Activated CD4-positive, CD25-positive, alpha-beta regulatory T cell treated with anti-CD3 and anti-CD28 coated beads, Interleukin-2, amount 50 U/mL, for 24 hours (primary cell): ENCODE measurements at places on chromosomes 2 and 18.

- no peak for ATAC-seq
Observed at GRCh38 chr2:152513681-152514080, 178.7 kb downstream of the FMNL2 start.

GRCh38 chr2:15640261-15640711, 48.6 kb downstream of the DDX1 start:
- no peak for ATAC-seq

GRCh38 chr2:55401124-55401523, 18.5 kb downstream of the CCDC88A start:
- no peak for ATAC-seq

GRCh38 chr2:178482437-178482836, 2.2 kb downstream of the PLEKHA3 start:
- no peak for ATAC-seq

GRCh38 chr2:213934560-213934959, 476.3 kb upstream of the VWC2L start:
- ATAC-seq, result peak; percentile 60

- no peak for ATAC-seq
Observed at GRCh38 chr2:161870401-161870930, 203.5 kb downstream of the DPP4 start.

- no peak for ATAC-seq
Observed at GRCh38 chr2:238854246-238854645, 6.4 kb downstream of the TWIST2 start.

DNA sequence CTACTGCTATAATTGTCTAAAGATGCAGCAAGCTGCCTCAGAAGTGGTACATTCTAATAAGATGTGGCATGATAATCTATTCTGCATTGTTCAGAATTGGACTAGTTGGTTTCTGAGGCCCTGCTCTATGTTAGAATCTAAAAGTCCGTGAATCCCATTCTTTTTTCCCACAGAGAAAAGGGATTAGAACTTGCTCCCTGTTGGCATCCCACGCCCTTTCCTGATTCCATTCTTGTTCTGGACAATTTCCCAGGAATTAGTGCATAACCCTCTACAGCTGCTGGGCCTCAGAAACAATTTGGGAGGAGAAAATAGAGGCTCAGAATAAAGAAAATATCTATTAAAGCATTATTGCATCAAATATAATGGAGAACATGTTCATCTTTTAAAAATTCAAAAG, 282.7 kb downstream of the NRXN1 start:
- ATAC-seq, result no peak

GRCh38 chr2:105824446-105824845, 79.7 kb downstream of the NCK2 start:
- ATAC-seq, result no peak

DNA sequence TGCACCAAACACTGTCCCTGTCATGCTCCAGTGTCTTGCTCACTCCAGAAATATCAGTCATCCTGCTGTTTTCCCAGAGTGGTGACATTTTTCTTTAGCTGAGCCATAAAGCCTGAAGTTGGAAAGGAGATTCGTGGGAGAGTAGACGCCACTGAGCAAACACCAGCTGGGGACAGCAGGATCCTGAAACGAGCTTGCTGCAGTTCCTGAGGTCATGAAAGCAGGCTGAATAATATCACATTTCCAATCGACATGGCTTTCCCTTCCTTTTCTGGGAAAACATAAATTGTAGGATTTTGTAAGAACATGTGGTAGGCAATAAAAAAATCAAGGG, 276.4 kb downstream of the CDCA7 start:
- ATAC-seq, result no peak

DNA sequence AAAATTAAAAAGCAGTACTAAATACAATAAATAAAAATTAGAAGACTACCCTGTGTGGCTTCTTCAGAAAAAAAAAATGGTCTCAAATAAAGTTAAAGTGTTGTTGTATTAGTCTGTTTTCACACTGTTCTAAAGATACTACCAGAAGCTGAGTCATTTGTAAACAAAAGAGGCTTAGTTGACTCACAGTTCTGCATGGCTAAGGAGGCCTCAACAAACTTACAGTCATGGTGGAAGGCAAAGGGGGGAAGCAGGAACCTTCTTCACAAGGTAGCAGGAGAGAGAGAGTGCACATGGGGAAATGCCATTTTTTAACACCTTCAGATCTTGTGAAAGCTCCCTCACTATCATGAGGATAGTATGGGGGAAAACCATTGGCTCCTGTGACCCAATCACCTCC, 612.8 kb downstream of the RNF144A start:
- no peak for ATAC-seq

GRCh38 chr2:67712484-67712883, 315.4 kb downstream of the ETAA1 start:
- no peak for ATAC-seq

- ATAC-seq, result no peak
Observed at GRCh38 chr2:96683972-96684820, 41.6 kb downstream of the FER1L5 start.

- ATAC-seq, result no peak
Observed at GRCh38 chr18:38963943-38964660, 1398.5 kb upstream of the CELF4 start.

GRCh38 chr2:12416600-12416999, 300.1 kb upstream of the TRIB2 start:
- peak; percentile 17 for ATAC-seq

GRCh38 chr2:105789745-105790460, 45.2 kb downstream of the NCK2 start:
- ATAC-seq, result peak; percentile 89
